COLO829 (cell line): ENCODE measurements at places on chromosomes 13 and 19.

DNA sequence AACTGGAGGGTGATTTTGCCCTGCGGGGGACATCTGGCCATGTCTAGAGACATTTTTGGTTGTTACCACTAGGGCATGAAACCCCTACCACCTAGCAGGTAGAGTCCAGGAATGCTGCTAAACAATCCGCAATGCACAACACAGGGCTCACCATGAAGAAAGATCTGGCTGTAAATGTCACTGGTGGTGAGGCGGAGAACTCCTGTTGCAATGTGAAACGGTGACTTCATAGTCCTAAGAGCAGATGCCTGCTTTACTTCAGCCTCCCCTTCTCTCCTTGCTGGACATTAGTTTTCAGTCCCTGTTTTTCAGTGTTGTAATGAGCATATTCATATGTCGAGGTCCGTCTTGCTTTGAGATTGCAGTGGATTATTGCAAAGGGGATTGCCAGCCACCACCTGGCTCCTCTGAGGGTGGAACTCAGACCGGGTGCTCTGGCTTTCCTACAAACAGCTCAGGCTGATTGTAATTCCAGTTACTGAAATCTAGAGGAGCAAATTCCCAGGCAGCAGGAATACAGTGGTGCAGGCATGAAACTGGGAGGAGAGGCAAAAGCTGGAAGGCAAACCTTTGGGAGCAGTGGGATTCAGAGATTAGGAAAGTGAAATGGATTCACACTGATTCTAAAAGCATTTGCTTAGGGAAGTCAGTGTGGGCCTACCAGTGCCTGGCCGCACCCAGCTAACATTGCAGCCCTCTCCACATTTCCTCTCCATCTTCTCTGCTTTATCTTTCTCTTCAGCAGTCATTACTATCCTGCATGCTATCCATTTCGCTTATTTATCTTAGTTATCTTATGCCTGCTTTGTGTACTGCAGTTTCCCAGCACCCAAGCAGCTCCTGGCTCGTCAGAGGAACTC is 76.1 kb upstream of the PCDH8 start:
- no peak for DNase-seq

DNA sequence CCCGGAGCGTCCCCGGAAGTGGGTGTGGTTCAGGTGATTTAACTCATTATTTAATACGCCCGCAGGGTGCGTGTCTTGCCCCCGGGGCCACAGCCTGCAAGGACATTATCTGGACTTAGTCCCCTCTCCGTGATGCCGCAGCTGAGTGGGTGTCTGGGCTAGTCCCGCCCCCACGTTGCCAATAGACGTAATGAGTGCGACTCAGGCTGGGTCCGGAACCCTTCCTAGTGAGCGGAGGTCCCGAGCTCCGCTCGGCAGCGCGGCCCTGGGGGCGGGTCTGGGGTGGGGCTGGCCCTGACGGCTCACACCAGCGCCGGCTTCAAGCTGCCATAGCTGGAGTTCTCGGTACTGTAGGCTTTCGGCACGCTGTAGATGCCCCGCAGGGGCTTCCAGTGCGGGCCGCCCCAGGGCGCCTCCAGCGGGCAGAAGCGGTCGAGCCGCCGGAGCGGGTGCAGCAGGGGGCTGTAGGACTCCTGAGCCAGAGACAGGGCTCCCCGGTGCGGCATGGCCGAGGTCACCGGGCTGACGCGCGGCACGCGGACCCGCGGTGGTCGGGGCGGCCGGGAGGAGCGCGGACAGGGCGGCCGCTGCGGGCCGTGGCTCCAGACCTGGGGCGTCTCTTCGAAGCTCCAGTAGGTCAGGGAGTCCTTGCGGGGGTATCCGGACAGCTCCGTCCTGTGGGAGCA is 918 bp upstream of the LHB start:
- no peak for DNase-seq

DNA sequence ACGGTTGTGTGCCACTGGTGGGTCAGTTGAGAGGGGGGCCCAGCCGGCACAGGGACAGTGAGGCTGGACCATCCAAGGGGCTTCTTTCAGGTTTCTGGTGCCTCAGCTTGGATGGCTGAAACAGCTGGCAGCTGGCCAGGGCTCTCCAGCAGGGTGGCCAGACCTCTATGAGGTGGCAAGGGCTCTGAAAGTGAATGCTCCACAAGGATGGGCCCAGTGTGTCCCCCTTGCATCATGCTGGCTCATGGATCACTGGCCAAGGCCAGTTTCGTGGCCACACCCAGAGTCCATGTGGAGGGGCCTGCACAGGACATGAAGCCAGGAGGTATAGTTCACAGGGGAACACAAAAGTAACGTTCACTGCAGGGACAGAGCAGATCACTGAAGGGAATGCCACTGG is 49.6 kb downstream of the CDADC1 start:
- no peak for DNase-seq

DNA sequence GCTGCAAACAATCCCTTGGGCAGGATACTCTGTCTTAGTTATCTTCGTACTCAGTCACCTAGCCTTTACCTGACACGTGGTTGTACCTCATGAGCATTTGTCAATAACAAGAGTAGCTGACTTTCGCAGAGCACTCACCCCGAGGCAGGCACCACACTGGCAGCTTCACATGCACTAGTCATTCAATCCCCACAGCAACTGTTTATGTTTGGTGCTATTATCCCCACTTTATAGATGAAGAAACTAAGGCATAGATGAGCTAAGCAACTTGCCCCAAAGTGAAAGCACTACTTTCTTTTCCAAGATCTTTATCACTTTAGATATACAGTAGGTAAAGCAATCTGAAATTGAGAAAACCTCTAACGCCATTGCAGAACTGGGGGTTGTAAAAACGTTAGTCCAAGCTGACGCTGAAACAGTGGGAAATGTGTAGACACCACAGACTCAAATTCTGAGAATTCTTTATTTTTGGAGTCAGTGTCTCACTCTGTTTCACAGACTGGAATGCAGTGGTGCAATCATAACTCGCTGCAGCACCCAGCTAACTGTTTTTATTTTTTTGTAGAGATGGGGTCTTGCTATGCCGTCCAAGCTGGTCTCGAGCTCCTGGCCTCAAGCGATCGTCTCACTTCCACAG is 446.0 kb downstream of the FOXO1 start:
- no peak for DNase-seq

GRCh38 chr19:39941615-39942365 is 7.4 kb upstream of the FCGBP start:
- no peak for DNase-seq

DNA sequence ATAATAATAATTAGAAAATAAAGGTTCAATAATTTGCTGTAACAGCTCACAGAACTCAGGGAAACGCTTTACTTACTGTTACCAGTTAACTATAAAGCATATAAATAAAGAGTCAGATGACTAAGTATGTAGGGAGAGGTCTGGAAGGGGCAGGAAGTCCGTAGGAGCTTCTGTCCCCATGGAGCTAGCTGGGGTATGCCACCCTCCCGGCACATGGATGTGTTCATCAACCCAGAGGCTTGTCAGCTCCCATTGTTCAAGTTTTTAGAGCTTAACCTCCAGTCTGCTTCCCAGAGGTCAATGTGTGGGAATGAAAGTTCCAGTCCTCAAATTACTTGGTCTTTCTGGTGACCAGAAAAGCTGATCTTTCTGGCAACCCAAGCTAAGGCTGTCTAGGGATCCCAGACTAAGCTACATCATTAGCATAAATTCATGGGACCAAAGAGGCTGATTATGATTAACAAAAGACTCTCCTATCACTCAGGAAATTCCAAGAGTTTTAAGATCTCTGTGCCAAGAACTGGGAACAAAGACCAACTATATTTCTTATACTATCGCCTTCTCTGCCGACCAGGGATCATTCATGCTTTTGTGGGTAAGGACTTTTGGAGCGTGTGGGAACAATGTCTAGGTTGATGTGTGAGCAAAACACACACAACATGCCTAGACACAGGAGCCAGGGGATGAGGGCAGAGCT is 31.7 kb upstream of the ZNF507 start:
- peak; percentile 88 for DNase-seq

GRCh38 chr19:11551603-11552235 is 7.3 kb downstream of the ELOF1 start:
- no peak for DNase-seq

DNA sequence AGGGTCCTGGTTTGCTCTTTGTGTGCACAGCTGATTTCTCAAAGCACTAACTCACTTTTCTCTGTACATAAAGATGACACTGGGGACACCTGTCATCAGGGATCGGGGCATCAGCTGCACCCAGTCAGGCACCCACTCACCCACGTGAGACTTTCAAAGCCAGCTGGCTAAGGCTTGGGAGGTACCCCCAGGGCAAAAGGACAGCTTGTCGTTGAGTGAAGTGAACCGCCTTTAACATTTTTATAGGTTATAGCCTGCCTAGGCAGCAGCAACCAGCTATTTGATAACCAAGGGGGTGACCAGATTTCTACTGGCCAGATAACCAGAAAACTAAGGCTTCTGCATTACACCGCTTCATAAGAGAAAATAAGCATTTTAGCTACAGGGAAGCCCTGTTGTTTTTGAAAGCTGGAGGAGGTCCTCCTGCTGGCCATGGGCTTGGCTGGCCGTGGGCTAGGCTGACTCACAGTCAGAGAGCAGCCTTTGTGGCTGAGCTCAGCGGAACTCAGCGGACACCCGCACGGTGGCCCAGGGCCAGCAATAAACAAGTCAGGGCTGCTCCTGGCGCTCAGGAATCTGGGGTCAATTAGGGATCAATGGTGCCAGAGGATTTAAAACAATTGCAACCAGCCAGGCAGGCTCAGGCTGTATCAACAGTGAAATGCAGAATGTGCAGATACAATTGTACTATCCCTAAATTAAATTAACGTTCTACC is 57.1 kb downstream of the ALOX5AP start:
- peak; percentile 82 for DNase-seq

- DNase-seq: no peak
Observed at GRCh38 chr13:77896536-77896935, 22.1 kb downstream of the EDNRB start.

DNA sequence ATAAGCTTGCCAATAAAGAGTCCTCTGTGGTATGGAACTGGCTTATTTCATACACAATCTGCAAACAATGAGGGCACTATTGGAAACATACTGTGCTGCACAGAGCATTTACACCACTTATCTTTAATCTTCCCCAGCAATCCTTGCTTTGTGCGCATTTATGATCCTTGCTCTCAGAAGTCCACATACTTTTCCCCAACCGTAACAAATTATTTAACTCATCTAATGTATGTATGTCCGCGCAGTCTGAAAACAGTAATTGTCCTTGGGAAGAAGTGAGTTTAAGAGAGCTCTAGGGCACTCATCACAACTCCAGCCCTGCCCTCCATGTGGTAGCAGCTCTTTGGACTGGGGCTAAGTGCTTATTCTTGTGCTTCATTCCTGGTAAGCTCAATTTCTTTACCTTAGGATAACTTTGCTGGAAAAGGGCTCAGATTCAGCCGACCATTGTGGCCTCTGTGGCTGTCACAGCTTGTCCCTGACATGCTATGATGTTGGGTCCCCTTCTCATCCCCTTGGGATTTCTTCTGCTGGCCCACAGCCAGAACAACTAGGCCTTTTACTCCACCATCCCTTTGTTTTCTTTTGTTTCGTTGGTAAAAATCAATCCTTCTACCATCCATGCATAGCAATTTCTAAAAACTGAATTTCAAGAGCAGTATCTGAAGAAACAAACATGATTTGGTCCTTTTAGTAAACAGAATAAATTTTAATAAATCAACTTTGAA is 152.7 kb downstream of the TNFRSF19 start:
- peak; percentile 87 for DNase-seq

DNA sequence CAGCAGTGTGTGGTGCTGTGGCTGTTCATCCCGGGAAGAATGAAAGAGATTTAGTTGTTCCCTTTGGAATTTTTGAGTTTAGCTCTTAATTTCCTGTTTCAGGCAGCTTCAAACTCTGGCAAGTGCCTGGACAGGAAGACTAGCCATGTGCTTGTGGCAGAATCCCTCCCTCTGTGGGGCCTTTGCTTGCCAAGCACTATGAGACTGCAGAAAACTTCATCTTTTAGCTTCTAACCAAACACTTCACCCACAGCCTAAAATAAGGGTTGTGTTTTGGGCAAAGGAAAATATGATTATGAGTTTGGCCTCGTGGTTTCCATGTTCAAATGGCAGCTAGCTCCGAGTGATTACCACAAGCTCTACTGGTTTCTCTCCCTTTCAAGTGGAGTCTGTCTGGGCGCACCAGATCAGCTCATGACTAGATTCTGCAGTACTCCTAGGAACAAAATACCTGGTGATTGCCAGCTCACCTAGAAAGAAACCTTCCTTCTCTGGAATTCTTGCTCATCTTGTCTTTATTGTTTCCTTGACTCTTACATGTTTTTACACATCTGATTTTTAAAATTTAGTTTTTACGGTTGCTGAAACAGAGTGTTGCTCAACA is 707.5 kb downstream of the SLITRK6 start:
- DNase-seq: no peak

DNA sequence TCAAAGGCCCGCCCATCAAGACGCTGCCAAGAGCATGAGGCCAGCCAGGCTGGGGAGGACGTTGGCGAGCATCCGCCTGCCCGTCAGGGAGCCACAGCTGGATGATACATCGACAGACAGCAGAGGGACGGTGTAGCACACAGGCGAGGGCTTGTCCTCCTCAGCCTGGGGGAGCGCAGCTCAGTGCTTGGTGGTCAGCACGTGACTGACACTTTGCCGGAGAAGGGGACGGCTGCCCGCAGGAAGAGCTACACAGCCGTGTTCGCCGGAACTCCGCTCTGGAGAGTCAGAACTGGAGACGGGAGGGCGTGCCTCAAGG is 34.1 kb downstream of the CSNK1G2 start:
- DNase-seq: no peak

- no peak for DNase-seq
Observed at GRCh38 chr13:100148422-100148821, 59.5 kb downstream of the PCCA start.

- DNase-seq: no peak
Observed at GRCh38 chr13:66477816-66478215, 752.3 kb downstream of the PCDH9 start.

DNA sequence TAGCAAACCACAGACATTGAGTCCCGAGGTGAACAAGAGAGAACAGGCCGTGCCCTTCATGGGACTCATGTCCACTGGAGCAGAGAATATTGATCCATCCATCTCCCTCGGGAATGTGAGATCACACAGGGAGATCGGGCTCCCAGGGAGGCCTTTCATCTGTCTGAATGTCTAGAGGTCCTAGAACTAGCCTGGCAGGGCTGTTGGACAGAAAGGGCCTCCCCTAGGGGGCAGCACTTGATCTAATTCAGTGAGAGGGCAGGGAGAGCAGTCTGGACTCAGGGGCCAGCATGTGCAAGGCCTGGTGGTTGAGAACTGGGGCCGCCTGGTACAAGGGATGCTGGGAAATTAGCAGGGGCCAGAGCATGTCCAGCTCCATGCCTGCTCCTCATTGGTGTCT is 4.3 kb downstream of the RUVBL2 start:
- peak; percentile 55 for DNase-seq

DNA sequence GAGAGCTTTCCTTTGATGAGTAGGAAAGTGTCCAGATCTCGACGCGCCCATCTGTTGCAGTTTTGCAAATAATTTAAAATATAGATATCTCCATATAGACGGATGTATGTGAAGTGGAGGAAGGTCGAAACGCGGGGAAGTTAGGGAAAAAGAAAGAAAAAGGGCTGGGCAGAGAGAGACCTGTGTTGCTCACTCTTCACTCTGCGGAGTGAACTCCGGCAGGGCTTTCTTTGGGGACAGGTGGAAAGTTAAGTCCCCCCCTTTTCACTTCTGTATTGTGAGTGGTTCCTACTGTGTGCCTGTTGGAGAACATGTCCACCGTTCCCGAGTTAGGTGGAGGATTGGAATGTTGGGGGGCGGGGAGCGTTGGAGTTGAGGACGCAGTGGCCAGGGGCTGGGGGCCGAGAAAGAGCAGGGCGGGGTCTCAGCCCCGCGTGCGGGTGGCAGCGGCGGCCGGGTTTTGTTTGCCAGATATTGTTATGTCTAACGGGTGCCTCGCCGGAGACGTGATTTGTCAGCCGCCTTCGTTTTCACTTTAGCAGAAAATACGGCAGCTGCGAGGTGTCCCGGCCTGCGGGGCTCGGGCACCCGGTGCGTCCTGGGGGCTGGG is 145.1 kb upstream of the ZNF536 start:
- no peak for DNase-seq
